Stimulated activated CD4-positive, alpha-beta T cell treated with anti-CD3 and anti-CD28 coated beads, Interleukin-12 subunit alpha, Interleukin-12 subunit beta, amount 100 ng/mL, for 4 hours (primary cell): ENCODE measurements at places on chromosomes 13 and 19.

DNA sequence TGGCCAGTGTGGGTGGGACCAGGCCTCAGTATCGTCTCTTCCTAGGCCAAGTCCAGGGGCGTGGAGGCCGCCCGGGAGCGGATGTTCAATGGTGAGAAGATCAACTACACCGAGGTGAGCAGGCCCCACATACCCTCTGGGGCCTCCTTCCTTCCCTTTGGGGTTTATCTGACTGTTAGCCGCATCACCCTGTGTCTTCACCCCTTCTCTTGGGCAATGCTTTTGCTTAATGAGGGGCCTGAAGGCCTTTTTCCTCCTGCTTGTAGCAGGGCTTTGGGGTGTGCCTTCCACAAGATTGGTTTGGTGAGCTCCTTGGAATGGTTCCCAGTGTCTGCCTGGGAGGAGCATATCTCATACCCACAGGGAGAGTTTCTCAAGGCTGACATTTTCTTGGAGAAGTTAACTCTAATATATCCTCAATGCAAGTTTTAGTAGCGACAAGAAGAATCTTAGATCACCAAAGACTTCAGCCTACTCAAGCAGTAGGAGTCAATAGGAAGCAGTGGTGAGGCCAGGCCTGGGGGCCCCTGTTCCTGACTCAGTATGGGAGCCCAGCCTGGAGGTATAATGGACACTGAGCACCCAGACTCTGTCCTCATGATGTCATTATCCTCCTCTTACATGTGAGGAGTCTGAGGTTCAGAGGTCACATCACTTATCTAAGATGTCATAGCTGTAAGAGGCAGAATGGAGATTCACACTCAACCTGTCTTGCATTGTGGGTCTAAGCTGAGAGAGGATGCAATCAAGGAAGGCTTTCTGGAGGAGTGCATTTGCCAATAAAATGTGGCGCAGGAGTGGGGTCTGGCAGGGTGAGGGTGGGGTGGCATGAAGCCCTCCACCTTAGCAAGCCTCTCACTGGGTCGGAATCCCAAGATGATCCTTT lies 2.0 kb downstream of the GPI start:
- no peak for DNase-seq

DNA sequence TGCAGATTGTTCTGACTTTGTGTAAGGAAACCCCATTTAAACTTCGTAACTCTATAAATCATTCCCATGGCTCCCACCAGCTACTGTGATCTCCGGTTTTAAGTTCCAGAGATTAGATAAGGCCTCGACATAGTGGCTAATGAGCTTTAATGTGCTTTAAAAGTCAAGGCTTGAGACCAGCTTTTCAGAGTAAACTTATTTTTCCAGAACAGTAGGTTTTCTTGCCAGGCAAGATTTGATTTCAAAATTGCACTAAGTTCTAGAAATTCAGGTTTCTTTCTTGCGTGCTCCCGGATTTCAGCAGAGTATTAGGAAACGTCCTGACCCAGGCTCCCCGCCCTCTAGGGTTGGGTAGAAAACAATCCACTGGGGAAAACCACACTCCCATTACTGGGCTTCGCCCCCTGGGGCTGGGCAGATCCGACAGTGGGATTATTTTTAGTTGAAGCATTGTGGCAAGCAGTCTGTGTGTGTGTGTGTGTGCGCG lies 43.3 kb downstream of the CRYL1 start:
- DNase-seq, result no peak

- DNase-seq, result no peak
Observed at GRCh38 chr19:50432221-50433028, at the start of gene MYBPC2. MYBPC2 (plus strand) TSS chr19:50432892; CDS start chr19:50432954, 62 bp downstream.

DNA sequence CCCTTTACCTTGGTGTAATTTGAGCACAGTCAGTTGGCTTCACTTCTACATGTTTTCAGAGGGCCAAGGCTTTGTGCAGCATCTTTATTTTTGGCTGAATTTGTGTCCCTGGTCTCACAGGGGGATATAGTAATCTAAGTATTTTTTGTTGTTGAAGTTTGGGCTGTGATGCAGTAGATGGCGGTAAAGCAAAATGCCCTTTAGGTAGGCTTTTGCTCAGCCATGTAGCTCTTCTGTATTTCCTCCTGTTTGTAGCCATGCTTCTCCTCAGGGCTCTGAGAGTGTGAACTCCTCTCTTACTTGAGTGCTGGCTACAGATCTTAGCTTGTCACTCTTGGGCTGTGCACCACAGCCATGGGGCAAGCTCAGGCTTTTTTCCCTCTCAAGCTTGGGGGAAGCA lies 328.6 kb downstream of the SLITRK5 start:
- no peak for DNase-seq

- peak; percentile 18 for DNase-seq
Observed at GRCh38 chr13:20127562-20128458, 33.0 kb downstream of the GJA3 start.

GRCh38 chr19:41323430-41324125 lies 13.6 kb downstream of the CCDC97 start:
- DNase-seq, result no peak

GRCh38 chr19:36113894-36114720 lies 568 bp downstream of the POLR2I start:
- DNase-seq, result peak; percentile 22

- no peak for DNase-seq
Observed at GRCh38 chr19:2048959-2049740, 1.9 kb downstream of the MKNK2 start.

DNA sequence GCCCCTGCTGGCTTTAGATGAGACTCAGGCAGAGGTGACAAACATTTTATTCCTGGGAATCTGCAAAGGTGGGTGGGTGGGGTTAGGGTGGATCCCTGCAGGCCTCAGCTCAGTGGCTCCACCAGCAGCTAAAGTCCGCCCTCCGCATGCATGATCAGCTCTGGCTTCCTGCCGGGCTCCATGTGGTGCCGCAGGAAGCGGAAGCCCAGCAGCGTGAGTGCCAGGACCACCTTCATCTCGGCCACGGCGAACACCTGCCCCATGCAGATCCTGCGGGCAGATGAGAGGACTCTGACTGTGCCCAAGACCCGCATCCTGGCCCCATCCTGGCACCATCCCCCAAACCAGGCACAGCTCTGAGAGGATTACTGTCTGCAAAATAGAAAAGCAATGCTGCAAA lies 26.3 kb downstream of the CYP4F2 start:
- peak; percentile 5 for DNase-seq

GRCh38 chr13:26308250-26308649 lies 54.3 kb downstream of the CDK8 start:
- no peak for DNase-seq

- no peak for DNase-seq
Observed at GRCh38 chr13:83350569-83350968, 531.7 kb downstream of the SLITRK1 start.

DNA sequence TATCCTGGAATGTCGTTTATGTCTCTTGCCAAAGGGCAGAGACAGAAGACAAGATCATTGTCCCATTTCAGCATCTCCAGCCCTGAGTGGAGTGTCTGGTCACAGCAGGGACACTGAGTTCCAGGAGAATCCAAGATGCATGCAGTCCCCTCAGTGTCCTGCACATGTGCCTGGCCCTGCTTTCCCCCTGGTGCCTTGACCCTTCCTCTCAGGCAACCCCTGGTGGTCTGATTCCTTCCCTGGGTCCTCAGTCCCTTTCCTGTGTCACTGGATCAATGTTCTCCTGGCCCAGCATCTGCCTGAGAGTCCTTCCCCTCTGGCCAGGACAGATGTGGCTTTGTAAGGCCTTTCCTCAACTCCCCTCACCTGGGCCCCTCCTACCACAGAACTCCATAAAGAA lies 9.0 kb downstream of the CEACAM21 start:
- no peak for DNase-seq

- DNase-seq, result no peak
Observed at GRCh38 chr19:6292006-6292405, 12.2 kb upstream of the MLLT1 start.

- DNase-seq, result no peak
Observed at GRCh38 chr19:11420429-11421370, 1.6 kb upstream of the RGL3 start.

GRCh38 chr19:47445937-47446402 lies 25.7 kb downstream of the SLC8A2 start:
- peak; percentile 56 for DNase-seq

- no peak for DNase-seq
Observed at GRCh38 chr13:98405690-98406344, 171.1 kb downstream of the STK24 start.

DNA sequence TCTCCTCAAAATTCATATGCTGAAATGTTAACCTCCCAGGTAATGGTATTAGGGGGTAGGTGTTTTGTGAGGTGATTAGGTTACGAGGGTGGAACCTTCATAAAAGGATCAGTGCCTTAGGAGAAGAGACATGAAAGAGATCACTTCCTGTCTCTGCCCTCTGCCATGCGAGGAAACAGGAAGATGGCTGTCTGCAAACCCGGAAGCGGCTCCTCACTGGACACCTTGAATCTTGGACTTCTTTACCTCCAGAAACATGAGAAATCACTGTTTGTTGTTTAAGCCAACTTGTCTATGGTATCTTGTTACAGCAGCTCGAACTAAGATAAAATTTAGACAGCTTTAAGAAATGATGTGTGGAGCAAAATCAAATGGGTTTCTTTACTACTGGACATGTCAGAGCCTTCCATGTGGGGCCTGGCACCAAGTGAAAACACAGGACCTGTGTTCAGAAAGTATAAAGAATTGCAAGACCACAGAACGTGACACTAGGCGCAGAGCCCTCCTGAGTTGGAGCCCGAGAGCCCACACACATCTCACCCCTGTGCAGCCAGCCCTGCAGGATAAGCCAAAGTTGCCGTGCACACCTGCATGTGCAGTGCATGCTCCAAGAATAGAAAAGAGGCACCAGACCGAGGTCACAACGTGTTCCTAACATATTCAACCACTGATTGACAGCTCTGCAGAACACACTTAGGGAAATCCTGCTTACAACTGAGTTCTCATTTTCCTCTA lies 112.5 kb upstream of the UQCRFS1 start:
- no peak for DNase-seq

DNA sequence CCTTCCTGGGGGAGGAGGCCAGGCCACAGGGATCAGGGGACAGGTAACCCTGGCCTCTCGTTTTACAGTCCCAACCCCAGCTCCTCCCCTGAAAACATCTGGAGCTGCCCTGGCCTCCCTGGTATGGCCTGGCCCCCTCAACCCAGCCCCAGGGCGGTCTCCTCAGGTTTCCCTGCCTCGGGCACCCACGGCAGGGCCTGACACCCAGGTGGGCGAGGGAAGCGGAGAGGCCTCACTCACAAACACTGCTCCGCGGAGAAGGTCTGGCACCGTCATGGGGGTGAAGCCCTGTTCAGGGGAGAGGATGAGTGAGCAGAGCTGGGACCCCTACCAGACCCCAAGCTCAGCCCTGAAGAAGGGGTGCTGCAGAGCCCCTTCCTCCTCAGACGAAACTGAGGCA lies 6.5 kb upstream of the CCER2 start:
- DNase-seq, result no peak

DNA sequence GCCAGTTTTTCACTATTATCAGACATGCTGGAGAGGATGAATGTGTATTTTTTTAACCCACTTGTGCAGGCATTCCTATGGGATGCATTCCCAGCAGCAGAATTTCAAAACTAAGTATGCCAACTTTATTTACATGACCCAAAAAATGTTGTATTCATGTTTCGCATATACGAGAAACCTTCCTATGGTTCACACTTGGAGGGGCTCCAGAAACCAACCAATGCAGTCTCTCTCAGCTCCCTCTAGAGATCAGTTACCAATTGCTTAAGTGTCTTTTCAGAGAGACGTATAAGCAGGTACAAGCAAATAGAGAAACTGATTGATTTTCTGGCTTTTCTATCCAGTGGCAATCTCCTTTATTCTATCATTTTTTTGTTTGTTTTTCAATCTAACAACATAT lies 5.5 kb upstream of the PTOV1 start:
- no peak for DNase-seq

GRCh38 chr19:6204212-6204611 lies 68.7 kb downstream of the ACSBG2 start:
- no peak for DNase-seq

GRCh38 chr19:23872282-23872919 lies 42.3 kb upstream of the ZNF726 start:
- DNase-seq, result no peak

DNA sequence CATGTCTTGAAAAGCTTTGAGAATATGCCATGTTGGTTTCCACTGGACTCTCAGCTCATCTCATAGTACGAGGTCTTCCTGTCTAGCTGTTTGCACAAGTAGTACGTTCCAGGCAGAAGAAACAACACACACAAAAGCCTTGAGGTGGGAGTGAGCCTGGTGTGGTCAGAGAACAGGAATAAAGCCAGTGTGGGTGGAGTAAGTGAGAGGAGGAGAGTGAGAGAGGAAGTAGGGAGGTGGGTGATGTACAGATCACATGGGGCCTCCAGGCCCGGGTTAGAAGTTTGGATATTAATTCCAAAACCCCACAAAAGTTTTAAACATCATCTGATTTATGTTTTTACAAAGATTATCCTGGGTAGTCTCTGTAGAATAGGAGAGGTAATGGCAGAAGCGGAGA lies 230.6 kb downstream of the MTUS2 start:
- DNase-seq, result no peak

DNA sequence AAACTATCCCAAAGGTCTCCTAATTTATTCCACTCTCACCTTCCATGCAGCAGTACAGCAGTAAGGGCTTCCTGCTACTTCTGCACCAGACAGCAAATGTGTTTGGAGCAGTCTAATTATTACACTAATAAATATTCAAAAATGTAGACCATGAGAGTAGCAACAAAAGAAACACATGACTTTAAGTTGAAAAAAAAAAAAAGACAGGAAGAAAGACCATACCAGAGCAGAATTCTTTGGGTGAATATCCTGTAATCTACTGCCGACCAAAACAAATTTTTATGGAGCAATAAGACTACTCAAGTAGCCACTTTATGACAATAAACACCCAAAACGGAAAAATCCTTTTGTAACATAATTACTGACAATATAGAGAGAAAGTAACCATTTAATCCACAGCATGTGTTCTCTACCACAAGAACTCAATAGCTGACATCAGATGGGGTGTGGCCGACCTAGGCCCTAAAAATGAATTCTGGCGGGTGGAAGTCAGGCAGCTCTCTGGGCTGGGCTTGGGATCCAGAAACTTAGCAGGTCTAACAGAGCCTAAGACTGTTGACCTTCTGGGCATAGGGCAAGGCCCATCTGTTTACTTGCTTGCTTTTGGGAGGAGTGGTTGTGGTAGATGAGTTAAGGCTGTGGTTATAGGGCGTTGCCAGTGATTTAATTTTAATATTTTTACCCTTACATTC lies 4.6 kb downstream of the KLF12 start:
- DNase-seq, result no peak

GRCh38 chr13:58855283-58855682 lies 1223.7 kb downstream of the PCDH17 start:
- DNase-seq, result no peak

GRCh38 chr13:74301258-74301935 lies 167.2 kb upstream of the KLF12 start:
- DNase-seq, result no peak

DNA sequence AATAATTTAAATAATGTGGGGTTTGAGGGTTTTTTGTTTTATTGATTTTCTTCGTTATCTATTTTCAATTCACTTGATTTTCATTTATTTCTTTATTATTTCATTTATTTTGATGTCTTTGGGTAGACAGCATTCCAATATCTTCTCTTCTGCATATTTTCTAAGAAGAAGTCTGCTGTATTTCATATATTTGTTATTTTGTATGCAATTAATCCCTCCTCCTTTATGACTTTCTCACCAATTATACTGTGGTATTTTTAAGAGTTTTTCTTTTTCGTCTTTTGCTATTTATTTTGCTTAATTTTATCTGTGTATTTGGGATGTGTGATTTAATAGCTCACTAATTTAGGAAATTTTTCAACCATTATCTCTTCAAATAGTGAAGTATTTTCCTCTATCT lies 1444.4 kb upstream of the MIR17HG start:
- DNase-seq, result no peak
